ACHN (cell line): ENCODE measurements at places on chromosomes 1 and 21.

GRCh38 chr1:185916861-185917260 is 182.7 kb downstream of the HMCN1 start:
- DNase-seq = no peak

DNA sequence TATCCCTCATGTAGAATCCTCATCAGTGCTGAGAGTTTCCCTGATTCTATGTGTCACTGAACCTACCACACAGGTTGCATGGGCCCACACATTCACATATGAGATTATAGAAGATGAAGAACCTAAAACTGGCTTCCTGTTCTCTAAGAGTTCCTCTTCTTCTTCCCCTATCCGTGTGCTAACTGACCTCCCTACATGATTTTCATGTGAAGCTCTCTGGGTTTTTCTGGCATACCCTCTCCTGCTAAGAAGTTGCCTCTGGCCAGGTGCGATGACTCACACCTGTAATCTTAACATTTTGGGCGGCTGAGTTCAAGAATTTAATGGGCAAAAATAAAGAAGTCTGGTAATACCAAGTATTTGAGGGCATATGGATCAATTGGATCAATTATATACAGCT is 5.5 kb upstream of the CD244 start:
- DNase-seq = no peak

GRCh38 chr1:47434051-47434842 is 3.6 kb upstream of the FOXD2 start:
- DNase-seq = no peak

DNA sequence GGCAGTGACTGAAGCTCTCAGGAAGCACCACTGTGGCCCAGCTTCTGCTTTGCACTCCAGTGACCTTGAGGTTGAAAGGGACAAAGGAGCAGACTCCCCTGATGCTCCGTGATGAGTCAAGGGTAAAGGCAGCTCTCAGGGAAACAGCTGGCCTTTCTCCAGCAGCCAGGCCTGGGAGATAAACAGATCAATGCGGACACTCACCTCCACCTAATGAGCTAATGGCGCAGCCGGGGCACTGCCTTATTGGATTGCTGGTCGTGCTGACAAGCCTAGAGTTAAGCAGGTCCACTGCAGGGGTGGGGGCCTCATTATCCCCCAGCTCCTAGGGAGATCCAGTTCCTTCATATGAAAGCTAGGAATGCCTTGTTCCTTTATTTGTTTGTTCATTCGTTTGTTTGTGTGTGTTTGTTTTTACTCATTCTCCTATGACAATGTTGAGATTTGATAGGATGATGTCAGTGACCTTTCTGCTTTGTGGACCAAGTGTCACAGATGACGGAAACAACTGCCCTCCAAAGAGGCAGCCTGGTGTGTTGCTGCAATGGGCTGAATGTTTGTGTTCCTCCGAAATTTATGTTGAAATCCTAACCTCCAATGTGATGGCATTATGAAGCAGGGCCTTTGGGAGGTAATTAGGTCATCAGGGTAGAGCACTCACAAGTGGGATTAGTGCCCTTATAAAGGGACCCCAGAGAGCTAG is 141.4 kb upstream of the BEND5 start:
- no peak for DNase-seq

DNA sequence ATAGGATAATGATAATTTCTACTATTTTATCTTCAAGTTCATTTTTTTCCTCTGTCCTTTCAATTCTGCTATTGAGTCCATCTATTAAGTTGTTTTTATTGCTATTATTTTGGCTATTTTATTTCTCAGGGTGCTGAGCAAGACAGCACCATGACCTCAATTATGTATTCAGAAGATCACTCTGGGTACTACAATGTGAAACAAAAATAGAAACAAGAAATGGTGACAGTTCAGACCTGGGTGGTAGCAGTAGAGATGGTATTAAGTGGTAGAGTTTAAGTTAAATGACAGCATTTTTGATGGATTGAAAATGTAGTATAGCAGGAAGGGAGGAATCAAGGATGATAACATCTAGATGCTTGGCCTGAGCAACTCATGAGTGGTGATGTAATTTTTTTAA is 655.3 kb upstream of the PLXNA2 start:
- no peak for DNase-seq

DNA sequence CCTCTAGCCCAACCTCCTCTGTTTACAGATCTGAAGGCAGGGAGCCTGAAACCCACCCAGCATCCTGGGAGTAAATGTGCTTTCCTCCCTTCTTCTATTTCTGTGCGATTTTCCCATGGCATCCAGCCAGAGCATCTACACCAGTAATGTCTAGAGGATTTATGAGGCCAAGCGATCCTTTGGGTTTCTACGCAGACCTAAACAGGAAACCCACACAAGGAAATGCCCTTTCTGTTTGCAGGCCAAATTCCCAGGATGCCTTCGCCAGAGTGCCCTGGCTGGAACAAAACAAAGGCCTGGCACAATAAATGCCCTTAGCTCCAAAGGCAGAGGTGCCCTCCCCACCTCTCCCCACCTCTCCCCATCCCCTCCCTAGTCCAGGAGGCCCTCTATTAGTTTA is 110.5 kb upstream of the CDC42BPA start:
- no peak for DNase-seq
